ENCODE measurements at places on chromosomes 2 and 18. TPM values are rescaled to one million over a fixed set of nuclear protein-coding genes. Genes with fewer than 3 reads are reported as not detected.

Gene KIF3C
- total RNA-seq = 15.4 TPM

- no peak for DNase-seq
These were observed 27.2 kb downstream of the C2orf49 start for GRCh38 chr2:105364436-105365139.

- no peak for DNase-seq
These were observed 92.1 kb downstream of the DYM start for GRCh38 chr18:49368161-49368875.

- DNase-seq = no peak
These were observed 17.3 kb downstream of the PCARE start for GRCh38 chr2:29057006-29057405.

DNA sequence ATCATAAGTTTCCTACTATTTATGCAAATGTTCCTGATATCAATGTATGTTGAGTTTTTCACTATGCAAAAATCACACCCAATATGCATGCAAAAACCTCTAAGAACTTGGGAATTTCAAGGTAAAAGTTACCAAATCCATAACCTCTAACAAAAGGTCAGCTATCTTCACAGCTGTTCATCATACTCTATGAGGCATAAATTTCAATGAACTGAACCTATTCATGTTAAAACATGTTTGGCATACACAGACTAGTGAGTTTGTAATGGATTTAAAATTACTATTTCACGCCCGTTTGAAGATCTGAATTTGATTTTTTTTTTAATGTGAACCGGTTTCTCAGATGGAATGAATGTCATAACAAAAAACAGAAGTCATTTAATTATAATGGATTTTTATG, 100.2 kb downstream of the ATAD2B start:
- no peak for DNase-seq

GRCh38 chr2:231152800-231153557, 28.1 kb upstream of the HTR2B start:
- peak; percentile 86 for DNase-seq

- DNase-seq = no peak
These were observed 59.7 kb downstream of the RHBDD1 start for GRCh38 chr2:226895579-226895978.

DNA sequence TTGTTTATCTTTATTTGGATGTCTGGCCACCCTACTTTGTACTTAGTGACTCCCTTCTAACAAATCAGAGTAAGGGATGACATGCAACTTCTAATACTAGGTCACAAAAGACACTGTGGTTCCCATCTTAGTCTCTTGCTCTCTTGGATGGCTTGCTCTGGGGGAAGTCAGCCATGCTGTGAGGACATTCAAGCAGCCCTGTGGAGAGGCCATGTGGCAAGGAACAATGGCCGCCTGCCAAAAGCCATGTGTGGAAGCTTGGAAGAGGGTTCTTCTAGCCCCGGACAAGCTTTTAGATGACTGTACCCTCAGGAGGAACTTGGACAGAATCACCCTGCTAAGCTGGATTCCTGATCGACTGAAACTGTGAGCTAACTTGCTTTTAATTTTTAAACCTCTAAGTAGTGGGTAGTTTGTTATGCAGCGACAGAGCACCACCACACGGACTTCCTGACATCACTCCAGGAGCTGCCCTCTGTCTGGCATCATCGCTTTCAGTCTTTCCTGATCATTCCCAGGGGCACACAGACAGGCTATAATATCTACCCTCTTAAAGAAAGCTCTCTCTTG, 116.8 kb upstream of the ODC1 start:
- no peak for DNase-seq

DNA sequence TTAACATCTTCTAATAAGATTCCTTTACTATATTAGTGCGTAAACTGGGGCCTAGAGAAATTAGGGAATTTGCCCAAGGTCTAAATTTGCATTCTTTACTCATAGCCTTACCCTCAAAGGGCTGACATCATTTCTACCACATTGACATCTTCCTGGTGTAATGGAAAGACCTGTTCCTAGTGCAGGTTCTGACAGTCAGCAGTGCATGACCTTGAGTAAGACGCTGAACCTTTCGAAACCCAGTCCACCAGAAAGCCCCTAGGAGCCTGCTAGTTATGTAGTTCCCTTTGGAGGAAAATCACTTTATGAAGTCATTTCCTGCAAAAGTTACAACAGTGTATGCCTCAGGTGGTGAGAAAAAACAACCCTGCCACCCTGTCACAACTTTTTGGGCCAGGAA, 388.3 kb downstream of the TNS1 start:
- DNase-seq = peak; percentile 3

DNA sequence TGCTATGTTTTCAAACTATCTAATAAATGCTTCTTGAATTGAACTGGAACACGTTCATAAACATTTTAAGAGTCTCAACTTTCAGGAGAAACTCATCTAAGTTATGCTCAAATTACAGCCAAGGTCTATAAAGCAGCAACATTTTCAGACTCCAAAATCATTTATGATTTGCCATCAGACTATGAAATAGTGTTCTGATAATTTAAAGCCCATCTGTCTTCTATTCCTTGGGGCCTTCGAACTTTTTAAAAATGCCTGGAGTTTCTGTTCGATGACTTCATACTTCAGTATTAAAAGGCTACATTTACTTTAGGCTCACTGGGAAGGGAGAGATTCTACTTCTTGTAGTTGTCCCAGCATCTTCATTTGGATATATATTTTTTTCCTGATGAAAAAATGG, 73.6 kb upstream of the NXPH2 start:
- no peak for DNase-seq
